ENCODE measurements at places on chromosomes 7 and 10.

DNA sequence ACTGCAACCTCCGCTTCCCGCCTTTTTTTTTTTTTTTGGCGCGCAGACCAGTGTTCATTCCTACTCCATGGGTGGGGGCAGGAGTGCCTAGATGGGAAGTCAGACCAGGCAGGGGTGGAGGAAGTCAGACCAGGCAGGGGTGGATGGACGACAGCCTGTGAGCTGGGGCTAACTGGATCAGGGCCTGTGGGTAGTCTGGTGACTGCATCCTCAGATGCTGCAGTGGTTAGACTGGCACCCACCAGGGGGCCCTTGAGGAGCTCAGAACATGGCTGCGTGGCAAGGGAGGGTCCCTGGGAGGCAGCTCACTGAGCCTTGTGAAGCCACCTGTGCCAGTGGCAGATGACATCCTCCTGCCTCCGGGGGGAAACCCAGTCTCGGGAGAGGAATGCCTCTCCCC, 35.1 kb downstream of the RCC1L start:
- ATAC-seq, result no peak

- no peak for ATAC-seq
These were observed 589 bp downstream of the LSM8 start for GRCh38 chr7:118184565-118184940.

DNA sequence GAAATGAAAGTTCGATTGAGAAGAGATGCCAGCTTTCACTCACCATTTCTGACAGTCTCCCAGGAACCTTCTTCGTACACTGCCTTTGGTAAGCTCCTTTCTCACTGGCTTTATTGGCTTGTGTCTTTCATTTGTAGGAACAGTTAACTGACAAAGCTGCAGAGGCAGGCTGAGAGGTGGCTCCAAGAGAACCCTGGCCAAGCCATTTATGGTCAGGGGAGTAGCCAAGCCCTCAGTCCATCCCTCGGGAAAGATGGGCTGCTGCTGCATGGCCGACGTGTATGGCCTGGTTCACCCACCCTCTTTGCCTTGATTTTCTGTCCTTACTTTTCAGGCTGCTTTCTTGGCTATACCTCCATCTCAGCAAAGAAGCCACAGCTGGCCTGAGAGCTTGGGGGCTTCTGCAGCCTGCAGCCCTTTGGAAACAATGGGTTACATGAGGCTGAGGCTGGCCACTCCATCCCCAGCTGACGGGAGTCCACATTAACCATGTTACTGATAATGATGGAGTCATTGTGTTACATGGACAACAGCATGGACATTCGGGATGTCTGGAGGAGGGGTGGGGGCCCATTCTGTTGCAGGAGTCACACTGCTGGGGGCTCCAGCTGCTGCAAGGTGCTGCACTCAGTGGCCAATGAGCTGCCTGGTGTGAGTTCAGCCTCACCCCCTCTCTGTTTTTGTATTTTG, at the start of gene OPALIN:
Gene OPALIN, minus strand, starts transcription at position 152 of the 690 bp plus-strand sequence. Its CDS starts 106 bp downstream, at position 46.
- ATAC-seq, result no peak

- no peak for ATAC-seq
These were observed 106.6 kb downstream of the GRB10 start for GRCh38 chr7:50676079-50676478.

DNA sequence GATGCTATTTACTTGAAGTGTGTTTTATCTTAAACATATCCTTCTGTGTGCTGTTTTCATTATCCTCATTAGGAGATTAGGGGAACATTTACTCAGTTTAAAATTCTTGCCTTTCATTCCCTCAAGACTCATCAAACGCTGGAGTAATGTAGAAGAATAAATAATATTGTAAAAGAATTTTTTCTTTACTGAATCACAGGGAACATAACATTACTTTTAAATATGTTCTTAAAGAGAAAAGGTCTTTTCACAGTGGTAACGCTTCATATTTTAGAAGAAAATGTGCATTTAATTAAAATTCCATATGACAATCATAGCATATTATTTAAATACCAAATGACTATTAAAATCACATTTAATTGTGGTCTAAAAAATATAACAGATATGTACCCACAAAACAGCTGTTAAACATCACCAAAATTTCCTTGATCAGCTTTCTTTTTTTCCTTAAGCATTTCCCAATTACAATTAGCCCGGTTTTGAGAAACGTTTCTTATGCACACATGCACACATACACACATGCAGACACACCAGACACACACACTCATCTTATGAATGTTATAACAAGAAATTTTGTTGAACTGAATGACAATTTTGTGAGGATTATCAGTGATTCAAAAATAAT, 102.0 kb upstream of the GLI3 start:
- no peak for ATAC-seq

GRCh38 chr7:156604836-156605695, 35.5 kb upstream of the RNF32 start:
- no peak for ATAC-seq

- no peak for ATAC-seq
These were observed 28.9 kb downstream of the CDK14 start for GRCh38 chr7:90625051-90625450.

GRCh38 chr10:103265717-103266329, 11.1 kb upstream of the INA start:
- no peak for ATAC-seq

- ATAC-seq, result no peak
These were observed 1.4 kb upstream of the PDE1C start for GRCh38 chr7:32071466-32072091.

- no peak for ATAC-seq
These were observed 228.5 kb downstream of the CACNB2 start for GRCh38 chr10:18368682-18369081.

DNA sequence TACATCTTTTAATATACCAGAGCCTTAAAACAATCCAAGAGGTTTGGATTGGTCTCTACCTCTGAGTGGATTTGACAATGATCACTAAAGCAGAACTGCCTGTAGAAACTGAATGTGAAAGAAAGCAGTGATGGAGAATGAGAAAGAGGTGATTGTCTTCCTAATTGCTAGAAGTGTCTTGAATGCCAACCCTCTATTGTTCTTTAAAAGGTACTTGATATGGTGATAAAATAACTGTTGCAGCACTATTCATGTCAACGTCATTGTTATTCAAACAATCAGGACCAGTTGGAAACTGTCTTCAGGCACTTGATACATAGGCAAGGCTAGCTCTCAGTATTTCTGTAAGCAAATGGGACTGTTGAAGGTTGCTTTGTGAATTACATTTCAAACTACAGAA, 47.9 kb upstream of the ITPRID1 start:
- no peak for ATAC-seq

- ATAC-seq, result no peak
These were observed 174.8 kb upstream of the FZD1 start for GRCh38 chr7:91089382-91089963.

DNA sequence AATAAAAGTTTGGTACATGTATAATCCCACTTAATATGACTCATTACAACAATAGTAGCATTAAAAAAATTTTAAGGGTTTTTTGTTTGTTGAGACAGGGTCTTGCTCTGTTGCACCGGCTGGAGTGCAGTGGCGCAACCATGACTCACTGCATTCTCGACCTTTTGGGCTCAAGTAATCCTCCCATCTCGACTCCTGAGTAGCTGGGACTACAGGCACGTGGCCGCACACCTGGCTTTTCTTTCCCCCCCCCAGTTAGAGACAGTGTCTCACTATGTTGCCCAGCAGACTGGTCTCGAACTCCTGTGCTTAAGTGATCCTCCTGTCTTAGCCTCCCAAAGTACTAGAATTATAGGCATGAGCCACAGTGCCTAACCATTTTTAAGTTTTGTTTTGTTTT, 40.7 kb downstream of the KMT2C start:
- ATAC-seq, result no peak

DNA sequence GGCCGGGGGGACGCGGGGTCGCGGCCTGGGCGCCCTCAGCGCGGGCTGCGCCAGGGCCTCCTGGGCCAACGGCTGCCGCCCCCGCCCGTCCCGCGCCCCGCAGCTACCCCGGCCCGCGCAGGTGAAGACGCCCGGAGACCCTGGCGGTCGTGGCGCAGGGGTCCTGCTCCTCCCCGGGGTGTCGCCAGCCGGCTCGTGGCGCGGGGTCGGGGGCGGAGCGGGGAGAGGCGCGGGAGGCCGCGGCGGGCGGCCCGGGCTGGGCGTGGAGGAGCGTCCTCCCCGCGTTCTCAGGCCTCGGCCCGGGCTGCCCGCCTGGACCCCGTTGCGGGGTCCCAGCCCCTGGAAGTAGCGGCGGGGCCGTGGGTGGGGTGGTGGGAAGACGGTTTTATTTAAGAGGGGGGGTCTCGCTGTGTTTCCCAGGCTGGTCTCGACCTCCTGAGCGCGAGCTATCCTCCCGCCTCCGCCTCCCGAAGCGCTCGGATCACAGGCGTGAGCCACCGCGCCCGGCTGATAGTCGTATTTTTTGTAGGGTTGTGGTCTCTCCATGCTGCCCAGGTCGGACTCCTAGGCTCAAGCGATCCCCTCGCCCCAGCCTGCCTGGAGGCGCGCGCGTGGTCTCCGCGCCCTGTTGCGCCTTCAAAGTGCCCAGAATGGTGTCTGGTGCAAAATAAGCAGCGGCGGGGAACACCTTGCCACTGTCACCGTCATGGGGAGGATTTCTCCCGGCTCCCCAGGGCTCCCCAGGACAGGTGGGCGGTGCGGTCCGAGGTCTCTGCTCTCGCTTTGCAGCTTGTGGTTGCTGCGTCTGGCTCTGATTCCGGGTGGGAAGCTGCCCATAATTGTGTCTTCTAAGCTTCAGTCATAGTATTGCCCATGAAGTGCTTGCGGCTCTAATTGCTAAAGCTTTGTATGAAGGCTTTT, 15.3 kb upstream of the SUN1 start:
- ATAC-seq, result peak; percentile 7

DNA sequence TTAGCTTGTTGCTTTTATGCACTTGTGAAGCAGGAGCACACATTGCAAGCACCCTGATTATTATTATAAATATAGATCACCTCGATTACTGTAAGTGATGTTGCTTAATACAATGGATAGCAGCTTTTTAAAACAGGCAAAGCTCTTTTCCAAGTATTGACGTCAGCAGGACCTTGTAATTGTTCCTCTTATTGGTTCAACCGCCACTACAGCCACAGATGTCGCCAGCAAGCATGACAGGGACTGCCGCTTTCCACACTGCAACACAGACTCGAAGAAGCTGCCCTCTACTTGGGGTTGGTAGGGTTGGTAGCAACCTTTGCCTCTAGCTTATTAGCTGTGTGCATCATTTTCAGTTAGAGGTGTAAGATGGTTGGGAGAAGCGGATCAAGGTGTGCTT, 167.6 kb downstream of the ZNF365 start:
- no peak for ATAC-seq

GRCh38 chr7:144903201-144903600, 67.3 kb upstream of the TPK1 start:
- ATAC-seq, result no peak

DNA sequence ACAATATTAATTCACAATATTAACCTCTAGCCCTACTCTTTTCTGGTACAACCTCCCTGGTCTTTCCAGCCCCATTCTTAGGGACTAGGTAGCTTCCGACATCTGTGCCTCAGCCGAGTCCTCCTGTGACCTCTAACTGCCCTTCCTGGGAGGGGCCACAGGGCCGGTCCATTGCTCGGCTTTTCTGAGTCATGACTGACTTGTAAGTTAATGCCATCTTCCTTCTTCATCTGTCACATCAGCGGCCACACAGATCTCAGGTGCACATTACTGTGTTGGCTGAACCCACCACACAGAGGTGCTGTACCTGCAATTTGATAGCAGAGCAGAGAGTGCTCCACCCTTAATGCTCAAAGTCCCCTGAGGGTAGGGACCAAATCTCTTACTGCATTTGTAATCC, 4.1 kb upstream of the CPA4 start:
- ATAC-seq, result no peak

- no peak for ATAC-seq
These were observed 130.5 kb upstream of the C1QL3 start for GRCh38 chr10:16652154-16652553.

DNA sequence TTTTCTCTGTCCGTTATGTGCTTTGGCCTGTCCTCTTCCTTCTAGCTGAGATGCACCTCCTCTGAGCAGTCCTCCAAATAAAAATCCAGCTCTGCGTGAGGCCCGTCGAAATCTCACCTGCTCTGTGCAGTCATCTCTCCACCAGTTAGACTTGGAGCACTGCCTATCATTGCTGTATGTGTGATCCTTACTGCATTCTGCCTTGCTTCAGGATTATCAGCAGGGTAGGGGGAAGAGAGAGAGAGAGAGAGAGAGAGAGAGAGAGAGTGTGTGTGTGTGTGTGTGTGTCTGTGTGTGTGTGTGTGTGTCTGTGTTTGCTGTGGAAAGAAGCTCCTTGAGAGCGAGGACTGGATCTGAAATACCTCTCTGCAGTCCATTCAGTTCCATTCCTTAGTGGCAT, 129.4 kb downstream of the CCNY start:
- no peak for ATAC-seq

DNA sequence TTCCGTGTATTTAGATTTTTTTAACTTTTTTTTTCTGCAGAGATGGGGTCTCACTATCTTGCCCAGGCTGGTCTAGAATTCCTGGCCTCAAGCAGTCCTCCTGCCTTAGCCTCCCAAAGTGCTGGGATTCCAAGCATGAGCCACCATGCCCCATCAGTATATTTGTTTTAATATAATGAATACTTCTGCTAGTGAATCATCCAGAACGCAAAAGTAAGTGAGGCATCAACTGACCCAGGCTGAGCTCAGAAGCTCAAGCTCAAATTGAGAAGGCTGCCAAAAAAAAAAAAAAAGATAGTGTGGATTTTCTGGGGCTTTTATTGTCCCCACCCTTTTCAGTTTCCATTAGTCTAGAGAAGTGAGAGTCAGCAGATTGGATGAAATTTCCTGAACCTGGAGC, 39.0 kb upstream of the TECTB start:
- ATAC-seq, result no peak

DNA sequence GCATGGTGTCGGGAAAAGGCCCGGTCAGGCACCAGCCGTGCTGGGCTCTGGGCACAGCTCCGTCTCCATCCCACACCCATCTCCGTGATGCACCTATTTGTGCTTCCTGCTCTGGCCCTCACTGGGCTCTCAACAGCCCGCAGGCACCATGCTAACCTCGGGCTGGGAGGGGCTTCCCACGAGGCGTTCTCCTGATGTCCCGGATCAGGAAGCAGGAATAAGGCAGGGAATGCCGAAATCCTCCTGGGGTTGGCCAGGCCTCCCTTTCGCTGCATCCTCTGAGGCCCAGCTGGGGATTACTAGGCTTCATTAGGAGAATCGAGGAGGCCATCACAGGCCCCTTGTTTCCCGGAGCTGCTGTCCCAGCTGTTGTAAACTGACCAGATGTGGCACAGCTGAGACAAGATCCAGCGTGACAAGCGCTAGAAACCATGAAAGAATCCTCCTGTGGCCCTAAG, 72.0 kb downstream of the FAM53B start:
- no peak for ATAC-seq
